ENCODE measurements at places on chromosomes 1 and 21.

- no peak for DNase-seq
These were observed 32.4 kb upstream of the CYP4A22 start for GRCh38 chr1:47104816-47105215.

DNA sequence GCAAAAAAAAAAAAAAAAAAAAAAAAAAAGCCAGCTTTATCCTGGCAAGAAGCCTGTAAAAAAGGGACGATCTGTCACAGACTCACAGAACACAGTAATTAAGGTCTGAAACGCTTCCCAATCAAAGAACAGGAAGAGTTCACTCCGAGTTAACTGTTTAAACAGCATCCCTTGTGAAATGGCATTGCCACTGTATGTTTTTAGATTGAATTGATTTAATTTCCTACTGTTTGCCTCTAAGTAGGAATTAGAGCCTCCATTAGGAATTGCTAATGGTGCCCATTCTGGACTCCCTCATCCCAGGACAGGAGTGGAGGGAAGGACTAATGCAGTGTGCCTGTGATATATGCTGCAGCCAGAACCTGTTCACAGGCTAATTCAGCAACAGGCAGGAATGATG, 370.8 kb downstream of the RWDD3 start:
- no peak for DNase-seq

- DNase-seq = no peak
These were observed 3.6 kb downstream of the PRKAB2 start for GRCh38 chr1:147168626-147169058.

- no peak for DNase-seq
These were observed 4.3 kb upstream of the FGGY start for GRCh38 chr1:59292562-59292961.

DNA sequence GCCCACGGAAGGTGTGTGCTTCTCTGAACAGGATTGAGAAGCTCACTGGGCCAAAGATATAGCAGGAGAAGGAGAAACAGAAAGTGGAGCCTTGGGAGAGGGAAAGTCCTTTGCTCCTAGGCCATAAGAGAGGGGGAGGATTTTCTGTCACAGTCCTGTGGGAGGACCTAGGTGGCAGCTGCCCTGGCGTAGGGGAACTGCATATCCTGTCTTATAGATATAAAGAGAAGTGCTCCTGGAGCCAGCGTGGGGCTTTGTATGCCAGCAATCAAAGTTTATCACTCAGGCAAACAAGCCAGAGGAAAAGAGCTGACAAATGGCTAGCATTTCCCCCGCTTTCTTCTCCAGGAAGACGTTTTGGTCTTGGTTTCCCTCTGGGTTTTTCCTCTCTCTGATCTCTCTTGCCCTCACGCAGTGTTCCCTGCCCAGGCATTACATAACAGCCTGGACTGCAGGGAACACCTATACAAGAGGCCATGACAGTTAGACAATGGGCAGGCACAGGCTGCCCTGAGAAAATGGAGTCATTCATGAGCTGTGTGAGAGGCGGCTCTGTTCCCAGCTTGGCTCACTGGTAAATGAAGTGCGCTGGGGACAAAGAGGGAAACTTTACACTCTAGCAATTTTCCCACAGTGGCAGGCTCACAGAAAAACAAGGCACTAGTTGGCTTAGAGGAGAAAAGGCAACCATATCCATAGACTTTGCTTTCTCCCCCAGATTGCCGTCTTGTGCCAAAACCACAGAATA, 52.5 kb upstream of the ZNF648 start:
- no peak for DNase-seq

GRCh38 chr1:197521118-197521739, 253.2 kb downstream of the CRB1 start:
- no peak for DNase-seq

GRCh38 chr1:113760102-113761080, 1.1 kb upstream of the PHTF1 start:
- DNase-seq = no peak

DNA sequence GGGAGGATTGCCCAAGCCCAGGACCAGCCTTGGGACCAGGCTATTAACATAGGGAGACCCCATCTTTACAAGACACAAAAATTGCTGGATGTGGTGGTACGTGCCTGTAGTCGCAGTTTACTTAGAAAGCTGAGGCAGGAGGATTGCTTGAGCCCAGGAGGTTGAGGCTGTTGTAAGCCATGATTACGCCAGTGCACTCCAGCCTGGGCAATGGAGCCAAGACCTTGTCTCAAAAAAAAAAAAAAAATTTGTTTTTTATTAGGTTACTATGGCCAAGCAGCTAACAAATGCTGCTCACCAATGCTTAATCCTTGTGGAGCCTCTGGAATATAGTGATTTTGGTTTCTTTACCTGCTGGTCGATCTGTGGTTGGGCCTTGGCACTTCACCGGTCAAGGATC, 8.8 kb downstream of the ARID1A start:
- DNase-seq = no peak

- DNase-seq = no peak
These were observed 5.7 kb upstream of the ABCG1 start for GRCh38 chr21:42213082-42213774.

DNA sequence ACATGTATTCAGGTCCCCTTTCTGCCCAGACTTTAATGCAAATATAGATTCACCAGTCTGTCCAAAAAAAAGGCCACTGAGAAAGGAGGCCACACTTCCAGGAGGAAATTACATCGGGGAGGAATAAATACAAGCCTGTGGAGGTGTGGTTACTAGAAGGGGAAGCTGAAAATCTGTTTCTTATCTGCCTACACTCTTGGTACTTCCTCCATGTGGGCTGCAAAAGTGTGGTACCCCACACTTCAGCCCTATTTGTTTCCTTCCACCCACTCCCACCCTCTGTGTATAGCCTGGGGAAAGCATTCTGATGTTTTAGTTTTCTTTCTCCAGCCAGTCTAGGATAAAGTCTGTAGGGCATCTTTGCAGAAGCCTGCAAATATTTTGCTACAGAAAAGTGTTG, 38.4 kb downstream of the UTP25 start:
- no peak for DNase-seq

All from activated gamma-delta T cell treated with Interleukin-2 at 50 U/mL for 16 hours (primary cell).